HFF-Myc (cell line): ENCODE measurements at places on chromosomes 11 and 22.
A peak's percentile ranks its signal among the peaks of the same experiment; 100 is the strongest.

GRCh38 chr11:4017129-4017528 lies 77.5 kb upstream of the RRM1 start:
- DNase-seq: no peak

GRCh38 chr11:85953491-85954143 lies 98.4 kb downstream of the CCDC83 start:
- DNase-seq: no peak

DNA sequence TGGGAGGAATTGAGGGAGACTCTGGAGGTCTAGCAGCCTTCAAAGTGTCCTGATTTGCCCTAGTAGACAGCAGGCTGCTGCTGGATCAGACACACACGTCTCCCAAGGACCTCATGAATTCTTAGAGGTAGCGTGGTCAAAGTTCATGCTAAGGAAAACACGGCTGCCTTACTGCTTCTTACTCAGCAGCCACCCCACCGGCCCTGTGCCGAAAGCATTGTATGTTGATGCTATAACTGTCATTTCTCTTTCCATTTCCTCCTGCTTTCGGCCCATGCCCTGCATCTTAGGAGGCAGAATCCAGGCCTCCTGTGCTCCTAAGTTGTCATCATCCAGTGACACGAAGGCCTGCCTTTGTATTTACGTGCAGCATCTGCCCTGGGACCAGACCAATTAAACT lies 10.5 kb upstream of the CCND1 start:
- no peak for DNase-seq

- DNase-seq: no peak
These were observed 105.6 kb downstream of the RRAS2 start for GRCh38 chr11:14253421-14253820.

DNA sequence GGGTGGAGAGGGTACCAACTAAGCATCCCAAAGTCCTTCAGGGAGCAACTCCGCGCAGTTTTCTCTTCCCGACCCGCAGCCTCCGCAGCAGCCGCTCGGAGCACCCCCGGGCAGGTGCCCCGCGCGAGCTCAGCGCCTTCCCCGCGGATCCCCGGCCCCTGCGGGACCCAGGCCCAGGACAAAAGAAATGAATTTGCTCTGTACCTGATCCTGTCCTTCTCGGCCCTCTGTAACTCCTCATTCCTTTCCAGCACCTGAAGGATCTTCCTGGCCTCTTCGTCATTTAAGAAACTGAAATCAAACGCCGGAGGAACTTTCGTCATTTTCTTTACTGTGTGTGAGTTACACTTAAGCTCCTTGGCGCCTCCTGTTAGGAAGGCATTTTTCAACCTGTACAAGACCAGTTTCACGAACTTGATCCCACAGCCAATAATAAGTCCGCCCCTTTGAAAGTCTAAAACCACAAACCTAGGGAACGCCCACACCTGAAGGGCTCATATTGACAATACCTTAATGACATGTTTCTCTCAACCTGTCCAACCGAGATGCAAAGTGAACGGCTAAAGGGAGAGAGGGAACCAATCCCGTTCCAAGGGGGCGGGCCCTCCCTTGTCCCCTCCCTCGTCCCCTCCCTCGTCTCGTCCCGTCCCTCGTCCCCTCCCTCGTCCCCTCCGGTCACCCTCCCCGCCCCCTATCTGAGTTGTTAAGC lies at the start of gene EXPH5:
Gene EXPH5 (minus strand): TSS at position 555 of the 709 bp plus-strand sequence. CDS start 232 bp downstream, at position 323.
- peak; percentile 36 for DNase-seq

DNA sequence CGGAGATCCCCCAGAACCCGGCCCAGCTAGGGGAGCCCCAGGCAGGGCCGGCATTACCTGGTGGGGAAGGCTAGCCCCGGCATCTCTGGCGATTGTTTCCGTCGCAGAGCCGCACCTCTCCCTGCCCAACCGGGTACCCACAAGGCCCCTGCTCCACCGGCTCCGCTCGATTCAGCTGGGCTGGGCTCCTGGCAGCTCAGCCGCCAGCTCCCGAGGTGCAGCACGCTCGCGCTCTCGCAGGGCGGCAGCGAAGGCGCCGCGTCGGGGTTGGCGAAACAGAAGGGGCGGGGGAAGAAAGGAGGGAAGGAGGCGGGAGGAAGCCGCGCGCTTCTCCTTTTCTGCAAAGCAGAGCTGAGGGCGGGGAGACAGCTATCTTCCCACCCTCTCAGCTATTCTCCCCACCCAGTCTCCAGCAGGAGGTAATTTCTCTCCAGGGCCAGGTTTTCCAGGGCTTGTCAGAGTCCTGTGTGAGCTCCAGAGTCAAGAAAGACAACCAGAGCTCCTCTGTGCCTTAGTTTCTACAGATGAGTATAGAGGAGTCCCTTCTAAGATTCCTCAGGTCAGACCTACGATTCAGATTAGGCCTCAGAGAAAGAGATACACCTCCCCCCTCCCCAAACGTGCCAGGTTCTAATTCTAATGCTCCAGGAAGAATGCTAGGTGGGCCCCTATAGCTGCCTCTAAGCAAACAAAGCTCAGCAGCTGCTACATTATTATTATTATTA lies 62.0 kb downstream of the PAK1 start:
- peak; percentile 42 for DNase-seq

GRCh38 chr22:38824585-38824984 lies 19.2 kb downstream of the NPTXR start:
- peak; percentile 41 for DNase-seq

GRCh38 chr11:30789270-30789669 lies 203.1 kb upstream of the MPPED2 start:
- no peak for DNase-seq

DNA sequence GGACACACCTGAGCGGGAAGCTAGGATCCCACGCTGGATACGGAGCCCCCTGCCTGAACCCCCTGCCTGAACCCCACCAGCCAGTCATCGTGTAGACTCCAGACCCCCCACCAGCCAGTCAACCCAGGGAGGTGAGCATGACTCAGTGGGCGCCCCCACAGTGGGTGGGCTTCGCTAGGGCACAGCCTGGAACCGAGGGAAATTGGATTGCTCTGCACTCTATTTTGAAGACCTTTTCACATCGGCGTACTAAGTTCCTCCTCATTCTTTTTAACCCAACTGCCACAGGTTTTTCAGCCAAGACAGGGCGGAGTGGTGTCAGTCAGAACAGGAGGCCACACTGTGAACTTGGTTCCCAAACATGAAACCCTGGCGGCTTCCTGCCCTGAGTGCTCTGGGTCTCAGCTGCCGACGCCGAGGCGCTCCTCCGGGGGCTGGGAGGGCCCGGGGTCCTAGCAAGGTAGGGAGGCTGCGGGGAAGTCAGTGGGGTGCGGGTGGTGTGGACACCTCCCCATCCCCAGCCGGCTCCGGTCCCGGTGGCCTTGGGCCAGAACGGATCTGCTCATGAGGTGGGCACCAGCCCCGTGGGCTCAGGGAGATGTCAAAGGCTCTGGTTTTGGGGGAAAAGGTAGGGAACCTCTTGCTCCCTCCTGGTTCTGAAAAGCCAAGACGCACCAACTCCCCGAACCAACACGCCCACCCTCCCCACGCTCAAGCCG lies 57.0 kb downstream of the BRD1 start:
- no peak for DNase-seq

DNA sequence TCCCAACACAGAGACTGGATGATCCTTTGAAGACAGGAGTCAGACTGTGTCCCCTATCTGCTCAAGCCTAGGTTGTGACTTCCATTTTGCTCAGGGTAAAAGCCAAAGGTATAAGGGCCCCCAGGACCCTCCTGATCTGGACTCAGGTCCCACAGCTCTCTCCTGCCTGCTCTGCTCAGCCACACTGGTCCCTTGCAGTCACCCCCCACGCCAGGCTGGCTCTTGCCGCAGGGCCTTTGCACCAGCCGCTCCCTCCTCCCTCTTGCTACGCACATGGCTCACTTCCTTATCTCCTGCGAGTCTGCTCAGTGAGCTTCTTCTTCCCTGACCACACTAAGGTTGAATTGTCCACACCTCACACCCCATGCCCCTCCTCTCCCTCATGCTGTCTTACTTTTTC lies 28.4 kb upstream of the CACNG2 start:
- DNase-seq: no peak

GRCh38 chr22:30743257-30744020 lies 48.8 kb downstream of the OSBP2 start:
- no peak for DNase-seq

GRCh38 chr11:45896422-45896984 lies 10.6 kb downstream of the FREY1 start:
- DNase-seq: no peak

GRCh38 chr11:1157341-1157644 lies 460 bp upstream of the MUC5AC start:
- DNase-seq: no peak

GRCh38 chr11:58047818-58048217 lies 17.1 kb downstream of the OR6Q1 start:
- no peak for DNase-seq

GRCh38 chr11:7571640-7572000 lies 57.8 kb downstream of the PPFIBP2 start:
- DNase-seq: no peak

GRCh38 chr11:83687787-83688186 lies 401.6 kb upstream of the CCDC90B start:
- DNase-seq: no peak

GRCh38 chr22:26325641-26326040 lies 103.4 kb upstream of the ASPHD2 start:
- DNase-seq: no peak

GRCh38 chr22:32336771-32337424 lies 20.8 kb upstream of the RFPL3 start:
- no peak for DNase-seq

DNA sequence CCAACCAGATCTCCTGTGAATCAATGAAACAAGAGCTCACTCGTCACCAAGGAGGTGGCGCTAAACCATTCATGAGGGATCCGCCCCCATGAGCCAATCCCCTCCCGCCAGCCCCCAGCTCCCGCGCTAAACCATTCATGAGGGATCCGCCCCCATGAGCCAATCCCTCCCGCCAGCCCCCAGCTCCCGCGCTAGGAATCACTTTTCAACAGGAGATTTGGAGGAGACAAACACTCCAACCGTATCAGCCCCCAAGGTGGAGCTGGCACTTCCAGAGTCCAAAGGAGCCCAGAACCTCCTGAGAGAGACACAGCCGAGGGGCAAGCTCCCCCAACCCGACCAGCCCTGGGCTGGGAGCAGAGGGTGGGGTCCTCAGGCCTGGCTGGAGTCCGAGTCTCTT lies 40.9 kb upstream of the PRR5 start:
- no peak for DNase-seq

GRCh38 chr11:83238111-83238510 lies 44.6 kb downstream of the ANKRD42 start:
- no peak for DNase-seq

GRCh38 chr11:14554959-14555358 lies 34.8 kb upstream of the PSMA1 start:
- DNase-seq: peak; percentile 35

DNA sequence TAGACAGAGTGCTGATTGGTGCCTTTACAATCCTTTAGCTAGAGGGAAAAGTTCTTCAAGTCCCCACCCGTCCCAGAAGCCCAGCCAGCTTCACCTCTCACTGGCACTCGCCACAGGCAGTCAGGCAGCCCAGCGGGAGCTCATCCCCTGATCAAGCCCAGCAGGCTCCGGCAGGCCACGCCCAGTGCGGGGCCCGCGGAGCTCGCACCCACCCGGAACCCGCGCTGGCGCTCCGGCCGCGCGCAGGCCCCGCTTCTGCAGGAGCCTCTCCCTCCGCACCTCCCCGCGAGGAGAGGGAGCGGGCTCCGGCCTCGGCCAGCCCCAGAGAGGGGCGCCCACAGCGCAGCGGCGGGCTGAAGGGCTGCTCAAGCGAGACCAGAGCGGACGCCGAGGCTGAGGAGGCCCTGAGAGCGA lies 202.4 kb upstream of the PDGFD start:
- no peak for DNase-seq

- DNase-seq: no peak
These were observed 3.0 kb upstream of the GRAP2 start for GRCh38 chr22:39897841-39898240.

GRCh38 chr11:99979042-99979441 lies 708.0 kb upstream of the ARHGAP42 start:
- no peak for DNase-seq

DNA sequence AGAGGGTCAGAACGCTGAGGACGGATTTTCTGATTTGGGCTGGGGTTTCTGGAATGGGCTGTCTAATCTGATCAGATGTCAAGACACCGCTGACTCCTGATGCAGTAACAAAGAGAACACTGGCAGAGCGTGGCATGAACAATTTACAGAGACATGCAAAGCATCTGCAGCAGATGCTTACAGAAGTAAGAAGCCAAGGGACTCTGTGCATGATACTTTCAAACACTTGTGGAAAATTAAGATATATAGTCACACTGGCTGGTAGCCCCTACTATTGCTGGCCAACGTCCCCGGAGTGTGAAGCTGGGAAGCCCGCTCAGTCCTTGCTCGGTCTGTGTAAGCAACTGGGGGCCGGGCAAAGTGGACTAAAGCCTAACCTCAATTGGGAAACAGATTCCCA lies 903.7 kb downstream of the BRD1 start:
- no peak for DNase-seq

GRCh38 chr11:70860888-70861287 lies 391.5 kb downstream of the SHANK2 start:
- no peak for DNase-seq

GRCh38 chr22:35409783-35410662 lies 10.1 kb downstream of the MCM5 start:
- no peak for DNase-seq

GRCh38 chr11:123011510-123011909 lies 29.9 kb upstream of the BSX start:
- no peak for DNase-seq

- no peak for DNase-seq
These were observed 6.5 kb downstream of the FCHSD2 start for GRCh38 chr11:73135346-73136284.

GRCh38 chr11:44840521-44841251 lies 110.0 kb downstream of the TP53I11 start:
- DNase-seq: no peak

GRCh38 chr11:14641801-14642200 lies 1.8 kb upstream of the PDE3B start:
- no peak for DNase-seq

DNA sequence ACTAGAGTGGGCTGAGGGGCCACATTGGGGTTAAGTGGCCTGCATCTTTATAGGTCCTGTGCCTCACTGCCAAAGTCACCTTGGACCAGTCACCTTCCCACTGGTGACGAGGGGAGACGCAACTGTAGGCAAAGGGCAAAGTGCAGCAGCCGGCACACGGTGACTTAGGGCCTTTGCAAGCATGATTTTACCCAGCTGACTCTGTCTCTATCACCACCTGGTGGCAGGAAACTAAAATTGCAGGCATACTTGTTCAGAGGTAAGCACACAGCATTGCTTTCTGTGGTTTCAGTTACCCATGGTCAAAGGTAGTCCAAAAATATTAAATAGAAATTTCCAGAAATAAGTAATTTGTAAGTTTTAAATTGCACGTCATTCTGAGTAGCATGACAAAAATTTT lies 1164.4 kb downstream of the BRD1 start:
- no peak for DNase-seq

- DNase-seq: no peak
These were observed 179.0 kb downstream of the SNX19 start for GRCh38 chr11:130737041-130737830.

- DNase-seq: no peak
These were observed 34.7 kb downstream of the MUC6 start for GRCh38 chr11:1001617-1002405.

- DNase-seq: no peak
These were observed 32.5 kb upstream of the PANX2 start for GRCh38 chr22:50138041-50138440.

- no peak for DNase-seq
These were observed 9.0 kb upstream of the HIKESHI start for GRCh38 chr11:86292912-86293616.
